CD4-positive, alpha-beta T cell treated with Interleukin-4 for 4 hours (primary cell): ENCODE measurements at places on chromosomes 12 and 14.

GRCh38 chr12:51028813-51029150 is 2.6 kb upstream of the SLC11A2 start:
- DNase-seq = no peak

GRCh38 chr12:16348435-16349130 is 1.1 kb downstream of the MGST1 start:
- DNase-seq = no peak

DNA sequence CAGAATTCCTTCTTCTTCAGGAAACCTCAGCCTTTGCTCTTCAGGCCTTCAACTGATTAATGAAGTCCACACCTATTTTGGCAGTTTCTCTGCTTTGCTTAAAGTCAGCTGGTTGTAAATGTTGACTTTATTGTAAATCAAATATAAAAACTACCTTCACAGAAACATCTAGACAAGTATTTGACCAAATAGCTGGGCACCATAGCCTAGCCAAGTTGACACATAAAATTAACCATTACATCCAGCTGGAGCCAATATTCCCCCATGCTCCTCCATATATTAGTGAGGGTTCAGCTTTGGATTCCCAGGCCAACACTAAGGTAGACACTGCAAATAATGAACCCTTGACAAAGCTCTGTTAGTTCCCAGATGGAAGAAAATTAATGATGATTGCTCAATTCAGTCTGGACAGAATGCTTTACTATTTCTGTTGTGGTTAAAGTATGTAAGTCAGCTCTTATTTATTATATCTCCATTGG is 125.5 kb downstream of the ZFP36L1 start:
- DNase-seq = no peak

DNA sequence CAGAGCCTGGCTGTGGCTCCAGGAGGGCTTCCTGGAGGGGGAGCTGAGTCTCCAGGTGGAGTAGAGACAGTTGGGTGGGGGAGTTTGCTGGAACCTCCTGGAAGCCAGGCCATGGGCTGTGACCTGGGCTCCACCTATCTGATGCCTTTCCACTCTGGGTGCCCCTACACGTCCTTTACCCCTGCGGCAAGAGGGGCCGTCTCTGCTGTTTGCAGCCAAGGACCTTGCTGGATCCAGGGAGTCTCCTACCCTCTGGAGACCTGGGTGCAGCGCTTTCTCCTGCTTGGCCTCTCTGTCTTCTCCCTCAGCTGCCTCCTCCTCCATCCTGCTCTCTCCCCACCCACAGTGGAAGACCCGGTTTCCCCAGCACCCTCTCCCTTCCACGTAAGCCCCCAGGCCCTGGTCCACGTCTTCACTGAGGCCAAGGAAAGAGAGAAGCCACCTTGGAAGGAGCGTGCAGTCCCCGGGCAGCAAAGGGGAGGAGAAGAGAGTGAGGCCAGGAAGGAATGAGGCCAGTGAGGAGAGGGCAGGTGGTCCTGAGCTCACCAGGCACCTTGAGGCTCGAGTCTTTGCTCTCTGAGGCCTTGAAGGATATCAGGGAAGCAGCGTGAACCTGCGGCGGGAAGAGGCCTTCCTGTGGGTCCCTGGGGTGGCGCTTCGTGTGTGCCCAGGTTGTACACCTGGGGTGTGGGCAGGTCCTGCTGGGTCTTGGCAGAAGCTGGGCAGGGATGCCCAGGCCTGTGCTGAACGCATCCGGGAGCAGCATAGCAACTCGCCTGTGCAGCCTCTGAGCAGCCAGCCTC is 294.3 kb upstream of the RTL1 start:
- no peak for DNase-seq

GRCh38 chr12:91846466-91847055 is 299.1 kb downstream of the BTG1 start:
- no peak for DNase-seq

- no peak for DNase-seq
These were observed 1397.3 kb upstream of the TMEM132C start for GRCh38 chr12:126869644-126870043.

- no peak for DNase-seq
These were observed 106.8 kb downstream of the NUAK1 start for GRCh38 chr12:106031761-106032622.

GRCh38 chr14:46051796-46052195 is 599.8 kb downstream of the RPL10L start:
- DNase-seq = no peak

DNA sequence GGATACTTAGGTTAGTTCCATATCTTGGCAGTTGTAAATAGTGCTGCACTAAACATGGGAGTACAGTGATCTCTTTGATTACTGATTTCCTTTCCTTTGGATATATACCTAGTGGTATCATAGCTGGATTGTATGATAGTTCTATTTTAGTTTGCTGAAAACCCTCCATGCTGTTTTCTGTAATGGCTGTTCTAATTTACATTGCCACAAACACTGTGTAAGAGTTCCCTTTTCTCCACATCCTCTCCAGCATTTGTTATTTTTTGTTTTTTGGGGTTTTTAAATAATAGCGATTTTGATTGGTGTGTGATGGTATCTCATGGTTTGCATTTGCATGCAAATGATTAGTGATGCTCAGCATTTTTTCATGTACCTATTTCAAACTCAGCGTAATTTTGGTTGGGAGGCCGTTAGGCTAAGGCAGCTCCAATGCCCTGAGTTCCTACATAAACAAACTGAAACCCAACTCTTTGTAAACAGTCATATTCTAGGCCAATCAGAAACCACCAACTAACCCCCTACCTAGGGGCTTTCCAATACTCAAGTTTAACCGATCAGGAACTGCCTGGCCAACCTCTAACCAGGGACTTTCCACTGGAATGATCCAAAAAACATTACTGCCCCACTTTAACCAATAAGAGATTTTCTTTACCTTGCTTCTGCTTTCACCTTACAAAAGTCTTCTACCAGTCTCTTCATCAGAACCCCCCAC is 171.6 kb downstream of the FBXL14 start:
- peak; percentile 17 for DNase-seq

DNA sequence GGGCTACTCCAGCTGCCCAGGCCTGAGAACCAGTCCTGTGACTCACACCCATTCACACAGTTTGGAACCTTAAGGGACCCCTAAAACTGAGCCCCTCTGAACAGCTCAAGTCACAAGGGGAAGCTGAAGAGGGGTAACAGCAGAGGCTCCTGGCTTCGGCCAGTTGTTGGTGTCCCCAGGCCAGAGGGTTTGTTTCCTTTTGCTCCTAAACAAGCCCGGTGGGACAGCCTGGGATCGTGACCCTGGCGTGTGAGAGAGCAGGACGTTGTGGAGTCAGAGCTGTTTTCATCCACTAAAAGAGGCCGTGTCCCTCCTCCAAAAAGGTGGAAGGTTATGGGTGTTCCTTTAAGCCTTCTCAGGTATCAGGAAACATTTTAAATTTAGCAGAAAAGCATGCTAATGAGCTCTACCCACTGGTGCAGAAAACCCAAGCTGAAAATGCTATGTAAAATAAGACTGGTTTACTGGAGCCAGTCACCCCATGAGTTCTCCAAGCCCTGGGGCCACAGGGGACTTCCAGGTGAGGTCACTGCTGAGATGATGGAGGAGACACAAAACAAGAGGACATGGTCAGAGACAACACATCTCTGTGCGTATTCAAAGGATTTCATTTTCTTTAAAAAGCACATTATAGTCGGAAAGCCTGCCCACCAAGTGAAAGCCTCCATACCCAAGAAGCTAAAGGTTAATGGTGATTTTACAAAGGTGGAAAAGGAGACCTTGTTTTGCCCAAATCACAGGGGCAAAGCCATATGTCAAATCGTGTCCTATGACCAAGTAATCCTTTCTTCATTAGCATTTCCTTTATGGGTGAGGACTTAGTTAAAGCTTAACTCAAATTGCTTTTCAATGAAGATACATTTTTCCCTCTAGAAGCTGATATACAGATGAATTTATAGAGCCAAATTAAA is 14.1 kb downstream of the PRKAB1 start:
- no peak for DNase-seq

DNA sequence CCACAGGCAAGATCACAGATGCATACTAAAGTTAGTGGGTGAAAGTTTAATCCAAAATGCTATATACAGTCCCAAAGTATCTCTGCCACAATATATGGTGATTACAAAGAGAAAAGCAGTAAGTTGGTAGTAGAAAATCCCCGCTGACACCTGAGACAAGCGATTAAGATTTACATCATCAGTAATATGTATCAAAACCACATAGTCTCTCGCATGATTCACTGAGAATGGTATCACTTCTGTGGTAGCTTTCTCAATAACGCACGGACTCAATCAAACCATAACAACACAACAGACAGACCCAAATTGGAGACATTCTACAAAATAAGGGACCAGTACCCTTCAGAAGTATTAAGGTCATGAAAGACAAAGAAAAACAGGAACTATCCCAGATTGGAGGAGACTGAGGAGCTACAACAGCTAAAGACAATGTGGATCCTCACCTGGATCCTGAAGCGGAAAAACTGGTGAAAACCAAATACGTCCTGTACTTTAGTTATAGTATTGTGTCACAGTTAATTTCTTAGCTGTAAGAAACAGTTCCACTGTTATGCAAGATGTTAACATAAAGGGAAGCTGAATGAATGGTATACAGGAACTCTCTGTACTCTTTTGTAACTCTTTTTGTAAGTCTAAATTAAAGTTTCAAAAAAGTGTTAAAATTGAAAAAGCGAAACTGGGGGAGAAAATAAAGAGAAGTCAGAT is 51.0 kb downstream of the SPTLC2 start:
- DNase-seq = peak; percentile 5

GRCh38 chr12:20588042-20588441 is 107.1 kb upstream of the SLCO1C1 start:
- no peak for DNase-seq

GRCh38 chr14:75299059-75299458 is 20.4 kb downstream of the FOS start:
- no peak for DNase-seq

- no peak for DNase-seq
These were observed 133.1 kb downstream of the DAAM1 start for GRCh38 chr14:59321626-59321949.

DNA sequence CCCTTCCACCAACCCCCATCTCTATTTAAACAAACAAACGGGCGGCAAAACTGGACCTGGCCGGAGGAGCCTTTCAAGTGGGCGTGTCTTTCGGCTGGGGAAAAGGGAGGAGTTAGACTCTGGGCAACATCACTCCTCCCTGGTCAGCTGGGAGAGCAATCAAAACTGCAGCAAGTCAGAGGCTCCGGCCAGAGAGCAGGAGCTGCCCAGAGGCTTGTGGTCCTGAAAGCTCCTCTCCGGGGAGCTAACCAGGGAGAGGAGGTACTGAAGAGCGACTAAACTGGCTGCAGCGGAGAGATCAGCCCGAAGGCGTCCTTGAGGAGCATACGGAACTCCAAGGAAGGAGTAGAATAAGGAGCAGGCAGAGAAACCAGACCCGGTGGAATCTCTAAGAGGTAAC is at the start of gene NEUROD4:
NEUROD4 (plus strand) TSS at position 191 of the 400 bp plus-strand sequence. CDS start 6,466 bp downstream, outside the sequence.
- no peak for DNase-seq
